Activated CD4-positive, alpha-beta memory T cell treated with anti-CD3 and anti-CD28 coated beads, Interleukin-2, amount 10 ng/mL, durations not matched to agents 7 days and 5 days (primary cell): ENCODE measurements at places on chromosomes 4 and X. TPM values are rescaled to one million over a fixed set of nuclear protein-coding genes. Genes with fewer than 3 reads are reported as not detected.

DNA sequence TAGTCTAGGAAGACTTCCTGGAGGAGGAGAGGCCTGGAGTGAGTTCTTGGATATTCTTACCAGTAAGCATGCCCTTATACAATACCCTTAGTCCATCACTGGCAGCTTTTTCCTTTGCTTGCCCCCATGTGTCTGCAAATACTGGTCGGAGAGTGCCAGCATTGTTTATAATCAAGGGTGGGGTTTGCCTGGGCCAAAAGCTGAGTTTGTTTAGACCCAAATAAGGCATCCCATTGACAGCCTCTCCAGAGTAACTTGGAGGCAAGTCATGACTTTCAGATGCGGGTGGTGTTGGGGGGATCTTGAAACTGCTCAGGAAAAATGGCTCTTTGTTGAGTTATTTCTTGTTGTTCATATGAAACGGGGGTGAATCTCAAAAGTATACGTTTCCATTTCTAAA, 258.4 kb upstream of the TAPT1 start:
- no peaks in the 10 kb centered on the region for H3K4me1 ChIP-seq
- no peak overlapping the region for H3K27ac ChIP-seq
- H3K4me3 ChIP-seq = no peak overlapping the region
- DNase-seq = no peak

- no peaks in the 10 kb centered on the region for H3K27me3 ChIP-seq
- H3K27ac ChIP-seq = no peak overlapping the region
- DNase-seq = no peak
- H3K36me3 ChIP-seq = no peaks in the 10 kb centered on the region
Measured at GRCh38 chrX:57587062-57587461, 4.7 kb upstream of the ZXDB start.

DNA sequence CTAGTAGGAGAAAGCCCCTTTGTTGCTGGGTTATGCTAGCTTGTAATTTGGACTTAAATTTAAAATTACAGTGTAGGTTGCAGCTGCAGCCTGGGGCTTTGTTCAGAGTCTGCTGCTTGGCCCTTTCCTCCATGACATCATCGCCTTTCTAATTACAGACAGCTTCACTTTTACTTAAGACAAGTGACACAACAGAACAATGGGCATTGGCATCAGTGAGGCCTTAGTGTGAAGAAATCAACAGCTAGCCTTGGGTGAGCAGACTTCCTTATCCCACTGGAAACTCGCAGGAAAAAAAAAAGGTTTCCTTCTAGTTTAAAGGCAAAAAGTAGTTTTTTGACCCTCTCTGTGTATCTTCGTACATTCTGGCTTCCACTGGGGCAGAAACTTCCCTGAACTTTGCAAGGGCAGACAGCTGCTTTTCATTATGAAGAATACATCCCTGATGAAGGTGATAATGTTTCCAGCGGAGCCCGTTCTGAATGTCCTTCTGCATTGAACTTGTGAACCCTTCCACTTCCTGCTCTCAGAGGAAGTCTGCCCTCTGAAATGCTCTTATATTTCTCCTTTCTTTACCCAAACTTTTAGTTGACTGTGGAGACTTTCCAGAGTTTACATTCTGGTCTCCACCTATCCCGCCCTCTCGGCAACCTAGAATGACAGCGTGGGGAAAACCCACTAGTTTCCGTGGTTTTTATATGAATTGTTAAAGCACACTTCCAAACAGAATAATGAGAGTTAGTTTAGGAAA, 123.2 kb upstream of the FAM9C start:
- no peaks in the 10 kb centered on the region for H3K27me3 ChIP-seq
- DNase-seq = no peak
- peaks cover 22% of the 10 kb centered on the region for H3K4me1 ChIP-seq
- H3K27ac ChIP-seq = peak overlapping the region; percentile 61
- H3K36me3 ChIP-seq = peaks cover 12% of the 10 kb centered on the region

DNA sequence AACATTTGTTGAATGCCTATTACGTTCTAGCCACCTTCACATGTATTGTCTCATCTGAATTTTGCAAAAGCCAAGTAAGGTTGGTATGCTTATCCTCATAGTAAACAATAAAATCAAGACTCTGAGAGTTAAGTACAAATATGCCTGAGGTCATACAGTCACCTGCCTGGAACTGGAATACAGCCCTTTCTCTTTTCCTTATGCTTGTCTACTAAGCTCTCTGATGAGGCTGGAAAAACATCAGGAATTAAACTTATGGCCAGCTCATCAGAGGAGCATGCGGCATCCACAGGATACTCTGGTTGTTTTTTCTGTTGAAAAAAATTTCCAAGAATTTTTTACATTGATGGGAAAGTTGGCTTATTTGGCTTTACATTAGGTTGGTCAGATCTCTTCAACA, 35.5 kb downstream of the NCAPG start:
- no peaks in the 10 kb centered on the region for H3K27me3 ChIP-seq
- H3K27ac ChIP-seq = no peak overlapping the region
- H3K4me1 ChIP-seq = no peaks in the 10 kb centered on the region
- no peak for DNase-seq

GRCh38 chrX:31547416-31547815, 475.6 kb upstream of the FTHL17 start:
- H3K4me3 ChIP-seq = no peak overlapping the region
- no peaks in the 10 kb centered on the region for H3K4me1 ChIP-seq
- no peak for DNase-seq
- no peak overlapping the region for H3K27ac ChIP-seq

DNA sequence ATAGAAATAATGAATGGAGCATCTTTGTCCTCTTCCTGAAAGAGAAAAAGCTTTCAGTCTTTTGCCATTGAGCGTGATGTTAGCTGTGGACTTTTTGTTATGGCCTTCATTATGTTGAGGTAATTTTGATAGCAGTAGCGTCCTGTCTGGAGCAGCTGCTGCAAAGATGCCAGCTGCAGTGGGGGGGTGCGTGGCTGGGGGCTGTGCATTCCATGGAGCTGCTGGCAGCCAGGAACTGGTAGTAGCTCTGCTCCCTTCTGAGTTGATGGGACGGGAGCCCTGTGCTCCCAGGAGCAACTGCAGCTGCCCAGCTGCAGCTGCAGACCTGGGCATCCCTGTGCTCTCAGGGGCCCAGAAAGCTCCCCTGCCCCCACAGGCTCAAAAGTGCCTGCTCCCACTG, 50.4 kb downstream of the CCDC160 start:
- no peak overlapping the region for H3K4me3 ChIP-seq
- DNase-seq = no peak
- no peak overlapping the region for H3K27ac ChIP-seq
- H3K4me1 ChIP-seq = no peaks in the 10 kb centered on the region
- no peaks in the 10 kb centered on the region for H3K36me3 ChIP-seq

- no peak overlapping the region for H3K4me3 ChIP-seq
- no peaks in the 10 kb centered on the region for H3K27me3 ChIP-seq
- H3K36me3 ChIP-seq = no peaks in the 10 kb centered on the region
- DNase-seq = no peak
Measured at GRCh38 chr4:28373601-28374000, 1513.0 kb downstream of the STIM2 start.

DNA sequence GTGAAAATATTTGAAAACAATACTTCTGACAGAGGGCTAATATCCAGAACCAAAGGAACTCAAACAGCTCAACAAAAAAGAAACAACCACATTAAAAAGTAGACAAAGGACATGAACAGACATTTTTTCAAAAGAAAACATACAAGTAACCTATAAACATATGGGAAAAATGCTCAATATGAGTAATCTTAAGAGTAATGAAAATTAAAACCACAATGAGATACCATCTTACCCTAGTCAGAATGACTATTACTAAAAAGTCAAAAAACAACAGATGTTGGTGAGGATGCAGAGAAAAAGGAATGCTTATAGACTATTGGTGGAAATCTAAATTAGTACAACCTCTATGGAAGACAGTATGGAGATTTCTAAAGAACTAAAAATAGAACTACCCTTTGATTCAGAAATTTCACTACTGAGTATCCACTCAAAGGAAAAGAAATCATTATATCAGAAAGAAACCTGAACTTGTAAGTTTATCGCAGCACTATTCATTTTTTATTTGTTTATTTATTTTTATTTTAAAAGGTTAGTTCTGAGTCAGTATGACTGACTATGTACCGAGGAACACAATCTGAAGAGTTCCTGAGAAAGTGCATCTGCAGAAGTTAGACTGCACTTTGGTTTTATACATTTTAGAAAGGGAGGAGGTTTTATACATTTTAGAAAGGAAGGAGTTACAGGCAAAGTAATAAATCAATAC, 231.3 kb downstream of the INPP4B start:
- H3K36me3 ChIP-seq = peaks cover 26% of the 10 kb centered on the region
- no peak overlapping the region for H3K27ac ChIP-seq
- no peak for DNase-seq
- H3K27me3 ChIP-seq = no peaks in the 10 kb centered on the region
- peaks cover 7% of the 10 kb centered on the region for H3K4me1 ChIP-seq
- H3K4me3 ChIP-seq = no peak overlapping the region

GRCh38 chr4:182688081-182688480, 229.1 kb downstream of the DCTD start:
- no peaks in the 10 kb centered on the region for H3K4me1 ChIP-seq
- peaks cover 3% of the 10 kb centered on the region for H3K27me3 ChIP-seq
- no peak overlapping the region for H3K27ac ChIP-seq
- no peak overlapping the region for H3K4me3 ChIP-seq
- DNase-seq = no peak

- no peak overlapping the region for H3K4me3 ChIP-seq
- H3K27me3 ChIP-seq = no peaks in the 10 kb centered on the region
- peaks cover 3% of the 10 kb centered on the region for H3K4me1 ChIP-seq
- no peak overlapping the region for H3K27ac ChIP-seq
- no peak for DNase-seq
- H3K36me3 ChIP-seq = peaks cover 13% of the 10 kb centered on the region
Measured at GRCh38 chr4:109658871-109659410, 44.3 kb downstream of the CASP6 start.

DNA sequence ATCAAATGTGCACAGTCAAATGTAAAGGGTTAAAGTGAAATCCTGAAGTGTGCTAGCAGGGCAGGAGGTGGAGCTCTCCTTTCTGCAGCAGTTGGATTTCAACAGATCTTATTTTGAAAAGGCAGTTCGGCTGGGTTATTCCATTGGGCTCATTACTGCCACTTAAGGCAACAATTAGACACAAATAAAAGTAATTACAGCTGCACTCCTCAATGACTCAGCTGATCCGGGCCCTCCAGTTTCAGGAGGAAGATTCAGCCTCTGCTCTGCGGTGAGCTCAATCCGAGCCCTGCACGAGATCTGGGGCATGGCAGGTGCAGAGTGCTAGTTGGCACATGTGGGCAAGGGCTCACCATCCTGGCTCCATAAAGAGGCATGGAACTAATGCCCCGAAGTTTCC, 85.4 kb downstream of the PHKA2 start:
- H3K27me3 ChIP-seq = no peaks in the 10 kb centered on the region
- DNase-seq = no peak
- no peak overlapping the region for H3K4me3 ChIP-seq
- H3K27ac ChIP-seq = no peak overlapping the region
- peaks cover 3% of the 10 kb centered on the region for H3K36me3 ChIP-seq
- no peaks in the 10 kb centered on the region for H3K4me1 ChIP-seq

GRCh38 chr4:23097251-23097650, 404.5 kb downstream of the GBA3 start:
- no peaks in the 10 kb centered on the region for H3K27me3 ChIP-seq
- H3K27ac ChIP-seq = no peak overlapping the region
- no peaks in the 10 kb centered on the region for H3K36me3 ChIP-seq
- DNase-seq = no peak

DNA sequence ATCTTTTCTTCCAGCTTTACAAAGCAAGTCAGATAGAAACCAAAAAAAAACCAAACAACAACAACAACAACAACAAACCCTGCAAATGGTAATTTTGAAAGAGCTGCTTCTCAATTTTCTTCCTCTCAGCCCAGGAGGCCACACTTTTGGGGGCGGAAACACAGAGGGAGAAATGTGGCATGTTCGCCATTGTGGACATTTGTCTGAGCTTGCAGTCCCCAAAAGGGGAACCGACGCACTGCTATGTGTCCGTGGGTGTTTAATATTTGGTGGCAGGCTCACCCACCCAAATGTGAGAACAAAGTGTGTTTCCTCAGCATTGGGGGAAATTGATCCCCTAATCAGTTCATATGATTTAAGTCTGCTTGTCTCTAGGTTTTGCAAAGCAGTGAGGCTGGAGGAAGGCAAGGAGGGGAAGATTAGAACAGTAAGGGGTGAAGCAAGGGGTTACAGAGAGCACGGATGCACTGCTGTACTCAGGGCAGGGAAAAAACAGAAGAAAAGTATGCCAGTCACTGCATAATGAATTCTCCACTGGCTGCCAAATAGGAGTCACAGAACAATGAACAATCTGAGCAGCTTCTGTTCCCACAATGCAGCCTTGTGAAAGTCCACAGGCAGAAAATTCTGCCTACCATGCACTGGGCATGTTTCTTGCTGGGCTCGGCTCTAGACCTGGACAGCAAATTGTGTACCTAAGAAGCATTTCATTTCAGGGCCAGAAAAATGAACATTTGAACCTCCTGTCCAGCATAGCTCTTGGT, 74.7 kb upstream of the GPM6B start:
- DNase-seq = no peak
- peaks cover 4% of the 10 kb centered on the region for H3K27me3 ChIP-seq
- H3K27ac ChIP-seq = no peak overlapping the region
- H3K4me1 ChIP-seq = no peaks in the 10 kb centered on the region
- no peak overlapping the region for H3K4me3 ChIP-seq
- no peaks in the 10 kb centered on the region for H3K36me3 ChIP-seq

DNA sequence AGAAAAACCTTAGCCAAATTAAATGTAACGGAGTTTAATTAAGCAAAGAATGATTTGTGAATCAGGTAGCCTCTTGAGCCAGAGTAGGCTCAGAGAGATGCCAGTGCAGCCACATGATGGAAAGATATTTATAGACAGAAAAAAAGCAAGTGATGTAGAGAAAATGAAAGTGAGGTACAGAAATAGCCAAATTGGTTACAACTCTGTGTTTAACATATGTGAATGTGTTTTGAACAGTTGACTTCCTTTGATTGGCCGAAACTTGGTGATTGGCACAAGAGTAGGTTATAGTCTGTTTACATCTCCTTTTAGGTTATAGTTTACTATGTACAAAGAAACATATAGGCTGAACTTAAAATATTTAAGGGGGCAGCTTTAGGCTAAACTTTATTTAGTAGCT, 459.9 kb upstream of the BOD1L1 start:
- no peaks in the 10 kb centered on the region for H3K4me1 ChIP-seq
- H3K36me3 ChIP-seq = no peaks in the 10 kb centered on the region
- H3K27me3 ChIP-seq = no peaks in the 10 kb centered on the region
- no peak for DNase-seq
- H3K27ac ChIP-seq = no peak overlapping the region

- DNase-seq = no peak
- H3K4me3 ChIP-seq = peak overlapping the region; percentile 60
- H3K4me1 ChIP-seq = peaks cover 19% of the 10 kb centered on the region
- H3K36me3 ChIP-seq = peaks cover 44% of the 10 kb centered on the region
- H3K27me3 ChIP-seq = peaks cover 6% of the 10 kb centered on the region
Measured at GRCh38 chr4:6576512-6576911, 1.5 kb downstream of the MAN2B2 start.

GRCh38 chrX:25112156-25112555, 96.4 kb upstream of the ARX start:
- no peak for DNase-seq
- H3K4me3 ChIP-seq = no peak overlapping the region
- H3K36me3 ChIP-seq = no peaks in the 10 kb centered on the region

The RHOH gene
- total RNA-seq = 125 TPM

The RCHY1 gene
- 35.6 TPM for total RNA-seq

The STK26 gene
- total RNA-seq = 49.8 TPM

The ANKRD50 gene
- total RNA-seq = 0.18 TPM

The KIT gene
- 0.65 TPM for total RNA-seq

The XAGE1A gene
- total RNA-seq = not detected

The P2RY4 gene
- 0.15 TPM for total RNA-seq
